Stimulated activated CD8-positive, alpha-beta memory T cell treated with anti-CD3 and anti-CD28 coated beads, Interleukin-15, amount 100 ng/mL, for 1 hour (primary cell): ENCODE measurements at places on chromosomes 16 and 17.

- DNase-seq, result no peak
These were observed 61.5 kb downstream of the NF1 start for GRCh38 chr17:31156326-31156725.

GRCh38 chr17:27976331-27976730 is 66.1 kb upstream of the NLK start:
- DNase-seq, result no peak

GRCh38 chr17:38701504-38702165 is 3.4 kb upstream of the MLLT6 start:
- peak; percentile 43 for DNase-seq

DNA sequence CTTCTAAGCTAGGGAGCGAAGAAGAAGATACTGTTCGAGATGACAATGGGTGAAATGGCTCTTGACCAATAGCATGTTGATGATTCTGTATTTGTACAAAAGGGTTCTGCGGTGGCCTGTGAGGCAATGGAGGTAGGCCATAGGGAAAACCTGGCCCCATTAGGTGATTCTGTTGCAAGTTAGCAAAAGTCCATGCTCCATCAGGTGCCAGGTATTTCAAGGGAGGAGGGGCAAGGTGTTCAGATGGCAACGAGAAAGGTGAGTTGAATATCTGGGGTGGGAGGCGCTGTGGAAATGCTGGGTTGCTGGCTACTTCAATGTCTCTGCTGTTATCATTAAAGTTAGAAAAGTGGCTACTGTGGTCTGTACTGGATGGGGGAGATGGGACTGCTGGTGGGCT is 62.8 kb downstream of the CACNG1 start:
- no peak for DNase-seq

GRCh38 chr17:68612923-68613292 is 11.7 kb upstream of the FAM20A start:
- no peak for DNase-seq

DNA sequence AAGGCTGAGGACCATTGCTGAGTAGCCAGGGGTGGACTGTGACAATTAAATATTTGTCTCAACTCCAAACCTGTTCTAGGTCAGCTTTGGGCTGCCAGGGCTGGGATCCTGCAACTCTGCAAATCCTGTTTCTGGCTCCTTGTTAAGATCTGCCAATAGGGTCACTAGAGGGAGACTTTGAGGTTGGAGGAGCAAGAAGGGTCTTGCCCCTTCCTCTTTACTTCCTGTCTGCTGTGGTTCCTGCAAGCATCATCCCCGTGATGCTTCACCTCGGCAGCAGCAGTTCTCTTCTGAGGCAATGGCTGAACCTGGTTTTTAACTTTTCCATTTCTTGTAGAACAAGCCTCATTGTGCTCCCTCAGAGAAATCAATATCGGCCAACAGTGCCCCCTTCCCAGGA is 124.6 kb downstream of the IRX5 start:
- DNase-seq, result no peak

DNA sequence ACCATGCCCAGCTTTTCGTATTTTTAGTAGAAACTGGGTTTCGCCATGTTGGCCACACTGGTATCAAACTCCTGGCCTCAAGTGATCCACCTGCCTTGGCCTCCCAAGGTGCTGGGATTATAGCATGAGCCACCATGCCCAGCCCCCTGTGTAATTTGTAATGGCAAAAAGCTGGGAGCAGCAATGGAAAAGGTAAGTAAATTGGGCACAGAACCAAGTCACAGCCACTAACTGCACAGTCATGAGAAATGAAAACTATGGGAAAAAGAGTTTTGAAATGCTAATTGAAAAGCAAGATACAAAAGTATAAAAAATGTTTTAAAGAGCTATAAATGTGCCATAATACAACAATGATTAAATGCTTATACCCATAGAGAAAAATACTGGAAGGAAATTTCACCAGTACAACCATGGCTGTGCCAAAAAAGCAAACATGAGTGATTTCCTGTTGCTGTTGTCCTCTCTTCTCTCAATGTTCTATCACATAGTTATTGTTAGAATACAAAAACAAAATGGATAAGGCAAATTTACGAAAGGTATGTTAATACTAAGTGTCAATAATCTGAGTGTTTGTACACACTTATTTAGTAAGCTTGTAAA is 6.2 kb downstream of the NTAN1 start:
- DNase-seq, result no peak

GRCh38 chr16:85948138-85948509 is 49.2 kb downstream of the IRF8 start:
- DNase-seq, result no peak

DNA sequence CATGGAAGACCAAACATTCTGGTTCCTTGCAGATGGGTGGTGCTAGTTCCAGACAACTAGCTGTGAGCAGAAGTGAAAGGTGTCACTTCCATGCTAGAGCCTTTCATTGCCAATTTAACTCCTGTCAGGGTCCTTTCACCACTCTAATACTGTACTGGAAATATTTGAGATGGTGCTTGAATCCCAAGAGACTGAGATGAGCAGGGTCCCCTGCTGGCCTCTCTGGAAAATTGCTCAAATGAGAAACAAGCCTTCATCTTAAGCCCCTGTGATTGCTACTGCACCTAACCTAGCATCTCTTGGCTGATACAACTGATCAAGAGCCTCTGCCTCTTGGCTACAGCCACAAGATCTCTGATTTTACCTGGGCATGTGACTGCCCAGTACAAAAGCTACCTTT is 7.4 kb upstream of the VAC14 start:
- DNase-seq, result no peak

GRCh38 chr17:34370997-34371395 is 8.0 kb upstream of the CCL1 start:
- no peak for DNase-seq

DNA sequence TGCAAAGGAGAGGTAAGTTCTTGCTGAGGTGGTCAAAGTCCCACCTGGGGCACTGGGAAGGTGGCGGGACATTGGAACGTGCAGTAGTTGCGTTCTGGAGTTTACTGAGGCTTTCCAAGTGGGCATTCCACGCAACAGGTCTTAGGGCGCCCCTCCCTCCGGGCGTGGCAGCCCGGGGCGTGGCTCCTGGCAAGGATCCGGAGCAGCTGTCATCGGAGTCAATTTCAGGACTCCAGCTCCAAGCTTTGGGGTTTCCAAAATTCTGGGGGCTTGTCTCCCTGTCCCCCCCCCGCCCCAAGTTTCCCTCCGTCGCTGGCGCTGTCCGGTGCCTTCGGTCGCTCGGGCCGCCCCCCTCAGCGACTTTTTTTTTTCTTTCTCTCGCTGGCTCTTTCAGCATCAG is 43.1 kb upstream of the AMZ2 start:
- no peak for DNase-seq

DNA sequence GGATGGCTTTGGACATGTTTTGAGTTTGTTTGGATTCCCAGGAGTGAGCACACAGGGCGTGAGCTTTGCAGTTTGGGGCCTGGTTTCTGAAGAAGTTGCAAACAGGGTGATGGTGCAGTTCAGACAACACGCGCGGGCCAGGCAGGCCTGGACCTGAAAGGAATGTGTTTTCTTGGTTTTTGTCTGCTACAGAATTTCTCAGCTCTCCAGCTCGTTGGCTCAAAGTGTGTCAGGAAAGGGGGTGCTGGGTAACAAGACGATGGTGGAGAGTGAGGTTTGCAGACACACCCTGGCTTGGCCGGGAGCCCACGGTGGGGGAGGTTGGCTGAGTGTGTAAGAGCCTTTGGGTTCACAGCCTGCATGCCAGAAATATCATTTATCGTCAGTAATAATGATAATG is 82.3 kb downstream of the CMIP start:
- no peak for DNase-seq

- DNase-seq, result no peak
These were observed 276.8 kb downstream of the NTN1 start for GRCh38 chr17:9298135-9298534.

GRCh38 chr16:89693931-89694783 is 7.3 kb downstream of the SPATA2L start:
- DNase-seq, result no peak

DNA sequence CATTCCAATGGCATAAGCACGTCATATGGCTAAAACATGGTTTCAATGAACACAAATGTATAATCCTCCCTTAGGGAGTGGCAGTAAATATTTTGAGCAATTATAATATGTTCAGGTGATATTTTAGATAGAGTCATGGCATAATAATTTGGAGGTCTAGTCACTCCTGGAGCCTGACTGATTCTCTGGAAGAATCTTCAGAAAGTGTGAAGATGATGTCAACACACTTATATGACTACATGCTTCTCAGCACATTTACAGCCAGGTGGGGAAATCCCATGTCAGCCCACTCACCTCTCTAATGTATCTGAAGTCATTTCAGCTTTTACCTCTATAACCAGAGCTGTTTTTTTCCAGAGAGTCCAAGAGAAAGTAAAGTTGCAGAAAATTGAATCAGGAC is 474.8 kb downstream of the SHISA9 start:
- no peak for DNase-seq

- DNase-seq, result no peak
These were observed 113.2 kb downstream of the GSG1L start for GRCh38 chr16:27950206-27950887.

DNA sequence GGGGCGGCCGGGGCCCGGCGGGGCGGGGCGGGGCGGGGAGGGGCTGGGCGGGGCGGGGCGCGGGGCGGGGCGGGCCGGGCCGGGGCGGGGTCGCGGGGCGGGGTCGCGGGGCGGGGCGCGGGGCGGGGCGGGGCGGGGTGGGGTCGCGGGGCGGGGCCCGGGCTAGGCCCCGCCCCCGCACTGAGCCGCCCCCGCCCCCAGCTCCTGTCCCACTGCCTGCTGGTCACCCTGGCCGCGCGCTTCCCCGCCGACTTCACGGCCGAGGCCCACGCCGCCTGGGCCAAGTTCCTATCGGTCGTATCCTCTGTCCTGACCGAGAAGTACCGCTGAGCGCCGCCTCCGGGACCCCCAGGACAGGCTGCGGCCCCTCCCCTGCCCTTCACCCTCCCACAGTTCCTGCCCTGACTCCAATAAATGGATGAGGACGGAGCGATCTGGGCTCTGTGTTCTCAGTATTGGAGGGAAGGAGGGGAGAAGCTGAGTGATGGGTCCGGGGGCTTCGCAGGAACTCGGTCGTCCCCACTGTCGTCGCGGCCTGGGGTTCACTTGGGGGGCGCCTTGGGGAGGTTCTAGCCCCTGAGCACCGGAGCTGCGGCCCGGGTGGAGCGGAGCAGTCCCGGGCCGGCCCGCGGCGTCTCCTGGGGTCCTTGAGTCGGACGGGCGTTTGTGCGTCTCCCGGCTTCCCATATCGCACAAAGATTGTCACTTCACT is 795 bp upstream of the HBM start:
- DNase-seq, result no peak

GRCh38 chr17:35731917-35732805 is 722 bp downstream of the RASL10B start:
- DNase-seq, result no peak

DNA sequence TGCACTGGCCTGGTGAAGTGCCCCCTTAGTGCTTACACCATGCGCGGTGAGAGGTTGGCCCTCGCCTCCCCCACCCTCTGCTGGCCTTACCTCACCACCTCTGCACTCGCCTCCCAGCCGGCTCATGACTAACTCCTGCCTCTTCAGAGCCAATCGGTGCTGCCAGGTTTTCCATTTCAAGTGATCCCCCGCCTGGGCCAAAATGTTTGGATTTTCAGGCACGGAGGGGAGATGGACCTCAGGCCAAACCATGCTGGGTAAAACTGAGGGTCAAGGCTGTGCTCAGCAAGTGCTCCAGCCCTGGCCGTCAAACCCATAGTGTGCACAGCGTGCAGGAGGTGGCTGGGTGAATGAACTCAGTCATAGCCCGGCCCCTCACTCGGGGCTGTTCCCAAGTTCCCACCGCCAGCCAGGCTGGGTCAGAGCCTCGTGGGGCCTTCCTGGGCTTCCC is 175.4 kb downstream of the SEC14L1 start:
- DNase-seq, result no peak

DNA sequence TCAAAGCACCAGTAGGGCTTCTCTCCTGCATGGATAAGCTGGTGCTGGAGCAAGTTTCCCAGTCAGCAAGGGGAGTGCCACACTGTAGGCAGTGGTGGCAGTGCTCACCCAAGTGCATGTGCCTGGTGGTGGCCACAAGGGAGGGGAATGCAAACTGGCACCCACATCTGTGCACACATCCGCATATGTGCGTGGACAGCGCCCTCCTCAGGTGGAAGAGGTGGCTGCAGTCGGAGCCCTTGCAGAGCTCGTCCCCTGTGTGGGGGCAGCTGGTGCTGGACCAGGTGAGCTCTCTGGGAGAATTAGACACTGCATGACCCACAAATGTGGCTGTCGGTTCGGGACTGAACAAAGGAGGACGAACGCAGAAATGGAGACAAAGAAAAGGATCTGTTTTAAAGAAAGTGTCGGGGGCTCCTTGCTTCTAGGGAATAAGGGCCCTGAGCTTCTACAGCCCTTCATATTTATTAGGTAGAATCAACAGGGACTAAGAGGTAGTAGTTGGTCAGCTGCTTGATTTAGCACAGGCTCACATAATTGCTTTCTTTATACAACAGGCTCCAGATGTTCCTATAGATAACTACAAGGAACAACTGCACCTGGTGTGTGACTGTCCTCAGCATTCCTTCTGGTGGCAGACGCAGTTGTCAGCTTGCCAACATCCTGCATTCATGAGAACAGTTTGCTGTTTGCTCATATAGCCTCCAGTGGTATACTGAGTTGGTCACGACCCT is 5.3 kb upstream of the ZNF689 start:
- peak; percentile 39 for DNase-seq

GRCh38 chr16:53530046-53530445 is 27.0 kb upstream of the AKTIP start:
- DNase-seq, result no peak

- no peak for DNase-seq
These were observed 81.5 kb downstream of the MYO1D start for GRCh38 chr17:32795339-32795979.

GRCh38 chr16:89784406-89784805 is 32.0 kb downstream of the FANCA start:
- DNase-seq, result no peak

GRCh38 chr17:68424861-68425260 is 32.4 kb downstream of the WIPI1 start:
- DNase-seq, result no peak

DNA sequence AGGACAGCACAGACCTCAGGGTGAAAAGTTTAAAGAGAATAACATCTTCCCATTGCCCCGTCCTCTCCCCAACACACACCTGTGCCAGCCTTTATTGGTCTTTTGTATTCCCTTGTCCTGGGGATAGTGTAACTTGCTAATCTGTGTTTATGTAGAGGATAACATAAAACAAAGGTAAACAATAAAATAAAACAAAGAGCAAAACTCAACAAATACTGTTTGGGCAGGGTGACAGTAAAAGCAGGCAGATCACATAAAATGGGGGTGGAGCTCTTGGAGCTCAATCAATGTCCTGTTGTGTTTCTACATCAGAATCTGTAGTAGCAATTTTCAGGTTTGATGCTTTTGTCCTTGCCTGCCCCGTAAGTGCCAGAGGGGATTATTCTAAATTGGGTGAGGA is 1939.7 kb downstream of the TP53TG3F start:
- no peak for DNase-seq
